ENCODE measurements at places on chromosomes 6 and 20.

DNA sequence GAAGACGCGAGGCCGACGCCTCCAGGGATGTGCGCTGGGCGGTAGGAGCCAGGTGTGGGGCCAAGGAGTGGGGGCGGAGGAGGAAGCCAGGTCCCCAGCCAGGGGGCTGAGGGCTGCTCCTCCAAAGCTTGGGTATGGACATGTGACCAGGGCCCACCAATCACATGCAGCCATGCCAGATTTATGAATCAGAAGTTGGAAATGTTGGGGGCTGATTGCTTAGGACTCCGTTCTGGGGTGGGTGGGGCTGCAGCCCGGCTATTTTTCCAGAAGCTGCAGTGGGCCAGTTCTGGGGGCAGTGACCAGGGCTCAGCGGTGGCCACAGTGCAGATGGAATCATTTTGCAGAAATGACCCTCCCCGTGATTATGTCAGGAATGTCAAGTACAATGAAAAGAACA, 96.0 kb downstream of the CEBPB start:
- peak overlapping the region; percentile 35 for H3K27ac ChIP-seq
- H3K4me3 ChIP-seq, result peak overlapping the region; percentile 1
- DNase-seq, result no peak
- no peaks in the 10 kb centered on the region for H3K27me3 ChIP-seq

DNA sequence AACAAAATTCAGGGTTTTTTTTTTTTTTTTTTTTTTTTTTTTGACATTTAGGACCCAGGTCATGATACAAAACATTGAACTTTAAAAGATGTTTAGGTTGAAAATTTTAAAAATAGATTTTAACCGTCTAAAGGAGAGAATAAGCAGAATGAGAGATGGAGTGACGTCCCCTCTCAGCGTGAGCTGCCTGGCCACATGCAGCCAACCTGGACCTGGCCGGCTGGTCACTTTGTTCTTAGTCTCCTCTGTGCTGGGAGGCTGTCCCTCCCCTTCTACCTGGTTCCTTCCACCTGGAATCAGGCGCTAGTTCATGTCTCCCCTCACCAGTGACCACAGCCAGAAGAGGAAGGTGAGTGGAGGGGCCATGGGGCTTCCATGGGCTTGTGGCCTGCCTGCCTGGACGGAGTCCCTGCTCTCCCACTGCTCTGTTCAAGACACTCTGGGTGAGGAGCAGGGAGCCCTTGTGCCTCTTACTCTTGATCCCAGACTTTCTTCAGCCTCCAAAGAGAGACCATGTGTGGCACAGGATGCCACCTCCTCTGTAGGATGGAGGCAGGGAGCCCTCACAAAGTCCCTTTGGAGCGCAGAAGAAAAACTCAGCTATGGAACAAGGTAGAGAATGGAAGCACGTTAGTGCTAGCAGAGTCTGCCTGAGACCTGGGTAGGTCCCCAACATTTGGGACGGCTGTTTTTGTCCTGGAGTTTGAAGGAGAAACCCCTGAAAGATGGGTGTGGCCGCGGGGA, 31.7 kb downstream of the IRF4 start:
- no peak for DNase-seq
- H3K36me3 ChIP-seq, result no peaks in the 10 kb centered on the region
- H3K4me1 ChIP-seq, result no peaks in the 10 kb centered on the region

DNA sequence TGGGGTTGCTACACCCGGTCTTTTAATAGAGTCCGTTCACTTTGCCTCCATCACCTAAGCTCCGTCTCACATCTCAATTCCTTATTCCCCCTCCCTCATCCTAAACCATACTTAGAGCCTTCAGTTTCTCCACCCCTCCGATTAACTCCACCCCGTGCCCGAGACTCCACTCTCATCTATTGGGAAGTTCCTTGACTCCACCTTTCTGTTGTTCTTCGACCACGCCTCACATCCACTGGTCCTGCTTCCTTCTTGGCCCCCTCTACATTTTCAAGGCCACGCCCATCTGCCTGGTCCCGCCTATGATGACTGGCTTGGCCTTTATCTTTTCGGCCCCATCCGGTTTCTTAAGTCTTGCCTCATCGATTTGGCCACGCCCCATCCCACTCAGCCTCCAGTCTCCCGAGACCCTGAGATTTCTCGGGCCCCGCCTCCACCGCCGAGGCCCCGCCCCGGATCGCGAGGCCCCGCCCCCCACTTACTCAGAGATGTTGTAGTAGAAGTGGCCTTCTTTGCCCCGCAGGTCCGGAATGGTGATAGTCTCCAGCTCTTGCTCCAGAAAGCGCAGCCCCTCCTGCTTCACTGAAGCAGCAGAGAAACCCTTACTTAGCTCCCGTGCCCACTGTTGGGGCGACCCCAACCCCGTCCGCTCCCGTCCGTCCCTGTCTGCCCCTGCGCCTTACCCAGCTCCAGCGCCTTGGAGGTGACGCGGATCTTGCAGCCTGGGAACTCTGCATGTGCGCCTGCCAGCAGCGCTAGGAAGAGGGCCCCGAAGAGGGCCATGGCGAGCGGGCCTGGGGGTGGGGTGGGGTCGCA, 1.1 kb downstream of the PLTP start:
- peak overlapping the region; percentile 49 for H3K4me3 ChIP-seq
- peaks cover 13% of the 10 kb centered on the region for H3K4me1 ChIP-seq
- H3K27me3 ChIP-seq, result no peaks in the 10 kb centered on the region
- peak overlapping the region; percentile 38 for H3K27ac ChIP-seq
- peak; percentile 99 for DNase-seq
- H3K36me3 ChIP-seq, result no peaks in the 10 kb centered on the region

DNA sequence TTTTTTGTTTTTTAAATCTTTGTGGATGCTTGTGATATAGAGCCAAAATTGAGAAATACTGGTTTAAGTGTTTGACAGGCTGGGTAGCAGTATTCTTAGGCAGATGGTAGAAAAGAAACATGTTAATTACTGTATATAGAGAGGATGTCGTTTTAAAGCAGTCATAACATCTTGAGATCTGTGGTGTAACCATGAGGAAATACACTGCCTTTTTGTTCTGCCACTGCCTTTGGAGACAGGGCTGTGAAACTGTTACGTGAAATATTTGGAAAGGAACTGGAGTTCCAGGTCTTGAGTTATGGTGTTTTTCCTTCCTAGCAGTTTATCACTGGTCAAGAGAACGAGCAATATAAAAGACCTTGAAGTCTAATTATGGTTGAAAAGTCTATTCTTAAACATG, 19.5 kb downstream of the STXBP5 start:
- H3K36me3 ChIP-seq, result no peaks in the 10 kb centered on the region
- H3K4me1 ChIP-seq, result no peaks in the 10 kb centered on the region
- H3K4me3 ChIP-seq, result no peak overlapping the region
- H3K27me3 ChIP-seq, result no peaks in the 10 kb centered on the region
- no peak for DNase-seq

- no peaks in the 10 kb centered on the region for H3K4me1 ChIP-seq
- peak within 1 kb of the TSS; percentile 64 for H3K4me3 ChIP-seq
- DNase-seq, result no peak
- no peaks in the 10 kb centered on the region for H3K36me3 ChIP-seq
- no peak within 1 kb of the TSS for H3K27ac ChIP-seq
Measured at GRCh38 chr6:43455531-43456428, at the start of gene DLK2. Gene DLK2 (minus strand): TSS chr6:43455548. CDS start chr6:43454825, 723 bp downstream.

GRCh38 chr6:72809746-72810379, 188.0 kb downstream of the KCNQ5 start:
- H3K27ac ChIP-seq, result peak overlapping the region; percentile 61
- peaks cover 17% of the 10 kb centered on the region for H3K4me1 ChIP-seq
- H3K36me3 ChIP-seq, result no peaks in the 10 kb centered on the region

DNA sequence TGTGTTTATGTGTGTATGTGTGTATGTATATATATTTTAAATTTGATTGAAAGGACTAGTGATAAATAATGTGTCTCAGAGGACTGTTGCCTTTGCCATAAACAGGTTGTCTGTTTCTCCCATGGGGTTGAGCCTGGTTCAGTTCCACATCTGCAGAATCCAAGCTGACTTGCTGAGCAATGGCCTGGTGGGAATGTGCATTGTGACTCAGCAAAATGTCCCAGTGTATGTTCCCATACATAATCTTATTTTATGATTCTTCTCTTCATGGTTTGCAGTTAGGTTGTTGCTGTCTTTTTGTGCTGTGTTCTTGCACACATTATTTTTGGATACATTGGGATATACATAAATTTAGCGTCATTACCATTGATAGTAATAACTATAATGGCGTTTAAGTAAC, 115.6 kb upstream of the SLC24A3 start:
- no peaks in the 10 kb centered on the region for H3K27me3 ChIP-seq
- no peak for DNase-seq
- H3K27ac ChIP-seq, result no peak overlapping the region
- no peaks in the 10 kb centered on the region for H3K36me3 ChIP-seq

DNA sequence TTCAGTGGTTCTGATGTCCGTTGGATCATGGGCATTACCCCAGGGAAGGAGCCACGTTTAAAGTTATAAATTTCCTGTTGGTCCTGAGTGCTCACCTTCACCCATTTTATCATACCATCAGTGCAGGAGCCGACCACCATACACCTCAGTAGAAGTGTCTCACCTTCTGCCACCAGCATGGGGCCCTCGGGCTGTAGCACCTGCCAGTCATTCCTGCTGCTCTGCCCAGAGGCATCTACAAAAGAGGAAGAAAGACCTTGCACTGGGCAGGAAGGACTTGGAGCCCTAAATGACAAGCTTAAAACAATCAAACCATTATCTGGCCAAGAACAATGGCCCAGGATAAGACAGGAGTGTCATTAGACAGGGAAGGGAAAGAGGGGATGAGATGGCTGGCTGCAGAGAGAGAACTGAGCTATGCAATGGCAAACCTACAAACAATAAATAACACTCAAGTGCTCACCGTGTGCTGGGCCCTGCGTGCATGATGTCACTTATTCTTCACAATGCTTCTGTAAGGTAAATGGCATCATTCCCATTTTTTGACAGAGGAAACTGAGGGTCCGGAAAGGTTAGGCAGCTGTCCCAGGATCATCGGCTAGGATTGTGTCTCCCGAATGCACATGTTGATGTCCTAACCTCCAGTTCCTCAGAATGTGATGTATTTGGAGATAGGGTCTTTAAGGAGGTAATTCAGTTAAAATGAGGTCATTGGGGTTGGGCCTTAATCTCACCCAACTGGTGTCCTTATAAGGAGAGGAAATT, 11.2 kb downstream of the SIRPB2 start:
- DNase-seq, result no peak
- no peaks in the 10 kb centered on the region for H3K36me3 ChIP-seq
- H3K27me3 ChIP-seq, result no peaks in the 10 kb centered on the region
- H3K4me3 ChIP-seq, result no peak overlapping the region

GRCh38 chr20:21534453-21534852, 20.6 kb upstream of the NKX2-2 start:
- H3K36me3 ChIP-seq, result no peaks in the 10 kb centered on the region
- no peak for DNase-seq
- no peaks in the 10 kb centered on the region for H3K4me1 ChIP-seq
- H3K27ac ChIP-seq, result no peak overlapping the region

GRCh38 chr20:2756056-2756611, 44.3 kb downstream of the CPXM1 start:
- peaks cover 13% of the 10 kb centered on the region for H3K4me1 ChIP-seq
- H3K4me3 ChIP-seq, result no peak overlapping the region
- DNase-seq, result peak; percentile 43
- H3K27me3 ChIP-seq, result peaks cover 3% of the 10 kb centered on the region

DNA sequence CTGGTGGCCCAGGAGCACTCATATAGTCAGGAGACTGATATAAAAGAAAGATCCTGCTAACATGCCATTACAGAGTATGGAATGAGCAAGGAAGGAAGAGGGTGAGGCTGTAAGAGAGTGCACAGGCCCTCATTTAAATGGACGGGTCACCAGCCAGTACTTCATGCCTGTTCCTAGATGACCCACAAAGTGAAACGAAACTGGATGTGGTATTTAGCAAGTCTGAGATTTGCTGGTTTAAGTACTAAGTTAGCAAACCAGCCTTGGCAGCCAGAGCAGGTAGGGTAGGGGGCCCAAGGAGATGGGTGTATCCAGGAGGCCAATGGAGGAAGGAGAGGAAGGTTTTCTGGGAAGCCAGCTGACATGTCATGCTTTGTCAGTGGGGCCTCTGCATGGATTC, 15.9 kb downstream of the NT5E start:
- peak overlapping the region; percentile 90 for H3K27ac ChIP-seq
- no peaks in the 10 kb centered on the region for H3K27me3 ChIP-seq
- H3K4me3 ChIP-seq, result no peak overlapping the region
- no peak for DNase-seq
- no peaks in the 10 kb centered on the region for H3K36me3 ChIP-seq

DNA sequence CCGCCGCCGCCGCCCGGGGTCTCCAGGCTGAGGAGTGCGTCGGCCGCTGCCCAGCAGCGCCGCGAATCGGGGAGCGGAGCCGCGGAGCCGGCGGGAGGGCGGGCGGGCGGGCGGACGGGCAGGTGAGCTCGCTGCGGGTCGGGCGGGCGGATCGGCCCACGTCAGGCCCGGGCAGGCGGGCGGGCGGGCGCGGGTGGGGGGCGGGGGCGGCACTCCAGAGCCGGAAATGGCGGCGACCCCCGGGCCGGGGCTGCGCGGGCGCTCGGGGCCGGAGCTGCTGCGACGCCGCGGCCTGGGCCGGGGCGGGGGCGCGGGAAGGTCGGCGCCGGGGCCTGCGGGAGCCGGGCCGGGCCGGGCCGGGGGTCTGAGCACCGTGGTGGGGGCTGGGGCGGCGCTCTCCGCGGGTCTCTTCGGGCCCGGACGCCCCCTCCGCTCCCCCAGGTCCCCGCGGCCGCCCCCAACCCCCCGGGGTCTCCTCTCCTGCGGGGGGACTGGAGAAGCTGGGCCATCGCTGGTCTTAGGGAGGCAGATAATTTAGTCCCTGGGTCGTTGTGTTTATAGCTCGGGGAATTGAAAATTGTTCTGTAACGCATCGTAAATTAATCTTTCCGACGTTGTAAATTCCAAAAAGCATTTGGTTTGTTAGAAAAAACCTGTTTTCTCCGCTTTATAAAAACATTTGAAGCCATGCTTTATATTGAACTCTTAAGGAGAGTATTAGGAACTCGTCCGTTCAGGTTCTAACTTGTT, 451 bp downstream of the DNAJC5 start:
- peak overlapping the region; percentile 63 for H3K27ac ChIP-seq
- H3K36me3 ChIP-seq, result peaks cover 8% of the 10 kb centered on the region
- DNase-seq, result no peak
- peaks cover 11% of the 10 kb centered on the region for H3K4me1 ChIP-seq

DNA sequence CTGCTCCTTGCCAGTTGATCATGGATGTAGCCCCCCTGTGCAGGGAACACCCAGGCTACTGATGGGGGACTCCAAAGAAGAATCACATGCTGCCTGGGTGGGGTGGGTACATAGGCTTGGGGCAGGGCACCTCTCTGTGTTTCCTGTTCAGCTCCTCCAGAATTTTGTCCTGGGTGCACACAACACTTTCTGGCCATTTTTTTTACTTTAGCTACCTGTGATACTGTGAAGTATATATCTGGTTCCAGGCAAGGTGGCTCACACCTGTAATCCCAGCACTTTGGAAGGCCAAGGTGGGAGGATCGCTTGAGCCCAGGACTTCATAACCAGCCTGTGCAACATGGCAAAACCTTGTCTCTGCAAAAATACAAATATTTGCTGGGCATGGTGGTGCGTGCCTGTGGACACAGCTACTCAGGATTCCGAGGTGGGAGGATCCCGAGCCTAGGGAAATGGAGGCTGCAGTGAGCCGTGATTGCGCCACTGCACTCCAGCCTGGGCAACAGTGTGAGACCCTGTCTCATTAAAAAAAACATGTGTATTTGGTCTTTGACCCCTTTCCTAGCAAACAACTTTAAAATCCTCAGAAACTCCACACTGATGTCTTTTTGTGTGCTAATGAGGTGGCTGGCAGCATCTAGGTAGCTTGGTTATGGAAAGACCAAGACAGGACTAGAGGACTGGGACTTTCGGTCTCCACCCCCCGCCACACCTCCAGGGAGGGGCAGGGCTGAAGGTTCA, 14.1 kb downstream of the SLC4A11 start:
- no peak overlapping the region for H3K27ac ChIP-seq
- H3K36me3 ChIP-seq, result peaks cover 32% of the 10 kb centered on the region
- no peaks in the 10 kb centered on the region for H3K4me1 ChIP-seq
- H3K27me3 ChIP-seq, result no peaks in the 10 kb centered on the region
- H3K4me3 ChIP-seq, result no peak overlapping the region
- no peak for DNase-seq

- no peak overlapping the region for H3K4me3 ChIP-seq
- no peaks in the 10 kb centered on the region for H3K27me3 ChIP-seq
- H3K27ac ChIP-seq, result no peak overlapping the region
Measured at GRCh38 chr20:62298577-62299249, 4.1 kb upstream of the ADRM1 start.

Measured in ascending aorta (tissue), 2 donors.